ENCODE measurements at places on chromosomes 2 and 18.

GRCh38 chr2:134282629-134283400 is 28.9 kb downstream of the MGAT5 start:
- DNase-seq: peak; percentile 12

DNA sequence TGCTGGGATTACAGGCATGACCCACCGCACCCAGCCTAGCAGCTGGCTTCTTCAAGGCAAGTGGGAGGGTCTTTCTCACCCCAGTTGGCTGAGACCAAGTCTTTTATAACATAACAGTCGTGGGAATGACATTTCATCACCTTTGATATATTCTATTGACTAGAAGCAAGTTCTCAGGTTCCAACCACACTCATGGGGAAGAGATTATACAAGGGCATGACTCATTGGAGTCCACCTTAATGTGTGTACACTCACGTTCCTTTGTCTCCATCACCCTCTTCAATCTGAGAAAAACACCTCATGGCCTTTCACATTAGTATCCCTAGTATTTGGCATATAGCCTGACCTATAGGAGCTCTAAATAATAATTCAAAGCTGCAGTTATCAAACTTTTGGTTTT is 2.8 kb upstream of the BBS5 start:
- DNase-seq: no peak

DNA sequence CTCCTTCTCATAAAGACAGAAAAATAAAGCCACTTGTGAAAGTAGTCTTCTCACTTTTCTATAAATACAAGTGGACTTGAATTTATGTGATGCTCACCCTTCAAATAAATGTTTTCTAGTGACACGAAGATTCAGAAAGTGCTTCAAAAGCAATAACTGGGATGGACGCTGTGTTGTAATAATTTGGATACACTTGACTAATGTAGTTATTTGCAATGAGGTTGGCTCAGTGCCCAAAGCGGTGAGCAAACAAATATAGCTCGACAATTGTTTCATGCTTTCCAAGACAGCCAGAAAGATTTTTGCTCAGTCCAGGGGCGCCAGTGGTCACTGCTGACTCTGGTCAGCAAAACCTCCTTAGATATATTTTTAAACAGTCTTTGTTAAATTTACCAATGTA is 278.6 kb upstream of the KLHL14 start:
- no peak for DNase-seq

- peak; percentile 9 for DNase-seq
Observed at GRCh38 chr2:9984217-9984739, 32.8 kb downstream of the GRHL1 start.

GRCh38 chr2:46569061-46569560 is 89.7 kb downstream of the TMEM247 start:
- DNase-seq: no peak

DNA sequence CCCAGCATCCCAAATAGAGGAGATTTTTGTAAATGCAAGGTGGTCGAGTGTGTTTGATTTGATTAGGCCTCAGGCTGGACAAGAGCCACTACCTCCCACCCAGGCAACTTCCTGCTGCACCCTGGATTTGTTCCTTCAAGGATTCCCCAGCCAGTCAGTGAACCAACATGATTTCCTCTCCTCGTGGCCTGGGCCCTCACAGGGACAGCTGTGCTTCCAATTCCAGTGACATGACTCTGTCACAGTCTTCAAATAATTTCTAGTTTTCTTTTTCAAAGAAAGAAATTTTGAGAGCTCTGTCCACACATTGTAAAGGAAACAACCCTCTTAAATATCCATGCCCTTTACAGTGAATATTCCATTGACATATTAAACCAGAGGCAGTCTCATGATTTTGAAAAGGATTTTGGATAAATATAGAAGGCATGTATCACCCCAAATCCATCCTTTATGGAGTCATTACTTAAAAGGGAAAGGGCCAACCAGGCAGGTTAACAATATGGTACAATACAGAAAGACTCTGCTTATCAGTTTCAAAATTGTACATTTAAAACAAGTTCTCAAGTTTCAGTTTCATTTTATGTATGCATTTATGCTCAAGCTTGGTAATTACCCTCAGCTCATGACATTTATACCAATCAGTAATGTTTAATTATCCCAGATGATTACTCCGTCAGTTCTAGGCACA is 121.3 kb upstream of the FOSL2 start:
- no peak for DNase-seq

DNA sequence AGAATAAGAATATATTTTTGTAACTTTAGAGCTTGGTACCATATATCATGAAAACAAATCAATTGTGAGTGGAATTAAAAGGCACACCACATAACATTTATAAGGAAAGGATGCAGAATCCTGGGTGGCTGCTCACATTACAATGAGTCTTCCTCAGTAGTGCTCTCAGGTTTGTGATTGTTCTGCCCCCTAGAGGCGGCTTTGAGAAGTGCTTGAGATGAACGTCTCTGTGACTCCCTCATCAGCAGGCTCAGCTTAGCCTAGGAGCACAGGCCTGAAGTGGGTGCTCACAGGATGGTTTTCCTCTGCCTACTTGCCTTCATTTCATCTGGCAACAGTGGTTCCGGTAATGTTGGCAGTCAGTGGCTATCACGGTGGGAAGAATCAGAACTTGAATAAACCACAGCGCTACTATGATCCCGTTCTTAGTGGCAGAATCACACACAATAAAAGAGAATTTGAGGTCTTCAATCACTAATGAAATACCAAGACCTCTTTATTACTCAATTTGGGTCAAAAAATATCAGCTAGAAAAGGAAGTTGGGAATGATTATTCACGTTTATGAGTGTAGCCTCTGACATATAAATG is 38.1 kb upstream of the B4GALT6 start:
- peak; percentile 55 for DNase-seq

- DNase-seq: no peak
Observed at GRCh38 chr2:73063472-73063871, 8.0 kb downstream of the SFXN5 start.

DNA sequence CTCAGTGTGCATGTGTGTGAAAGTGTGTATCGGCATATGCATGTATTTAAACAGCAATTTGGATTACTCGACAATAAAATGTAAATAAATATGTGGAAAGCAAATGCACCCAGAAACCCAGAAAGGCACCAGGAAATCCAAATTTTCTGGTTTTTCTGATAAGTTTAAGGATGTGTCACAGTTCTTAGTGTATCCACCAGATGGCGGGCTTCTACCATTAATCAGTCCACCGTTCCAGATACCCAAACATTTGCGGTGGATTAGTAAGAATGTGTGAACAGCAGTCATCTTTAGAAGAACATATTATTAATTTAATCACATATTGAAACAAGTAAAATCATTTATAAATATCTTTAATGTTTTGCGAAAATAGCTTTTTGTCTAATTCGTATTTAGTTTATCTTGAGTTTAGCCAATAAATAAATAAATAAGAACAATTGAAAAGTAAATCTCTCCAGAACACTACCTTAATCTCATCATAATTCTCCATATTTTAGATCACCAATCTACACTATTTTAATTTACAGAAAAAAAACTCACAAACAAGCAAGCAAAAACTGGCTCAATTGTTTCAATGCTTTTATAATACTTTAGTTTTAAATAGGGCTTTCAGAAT is 298.9 kb downstream of the DSEL start:
- DNase-seq: peak; percentile 56

DNA sequence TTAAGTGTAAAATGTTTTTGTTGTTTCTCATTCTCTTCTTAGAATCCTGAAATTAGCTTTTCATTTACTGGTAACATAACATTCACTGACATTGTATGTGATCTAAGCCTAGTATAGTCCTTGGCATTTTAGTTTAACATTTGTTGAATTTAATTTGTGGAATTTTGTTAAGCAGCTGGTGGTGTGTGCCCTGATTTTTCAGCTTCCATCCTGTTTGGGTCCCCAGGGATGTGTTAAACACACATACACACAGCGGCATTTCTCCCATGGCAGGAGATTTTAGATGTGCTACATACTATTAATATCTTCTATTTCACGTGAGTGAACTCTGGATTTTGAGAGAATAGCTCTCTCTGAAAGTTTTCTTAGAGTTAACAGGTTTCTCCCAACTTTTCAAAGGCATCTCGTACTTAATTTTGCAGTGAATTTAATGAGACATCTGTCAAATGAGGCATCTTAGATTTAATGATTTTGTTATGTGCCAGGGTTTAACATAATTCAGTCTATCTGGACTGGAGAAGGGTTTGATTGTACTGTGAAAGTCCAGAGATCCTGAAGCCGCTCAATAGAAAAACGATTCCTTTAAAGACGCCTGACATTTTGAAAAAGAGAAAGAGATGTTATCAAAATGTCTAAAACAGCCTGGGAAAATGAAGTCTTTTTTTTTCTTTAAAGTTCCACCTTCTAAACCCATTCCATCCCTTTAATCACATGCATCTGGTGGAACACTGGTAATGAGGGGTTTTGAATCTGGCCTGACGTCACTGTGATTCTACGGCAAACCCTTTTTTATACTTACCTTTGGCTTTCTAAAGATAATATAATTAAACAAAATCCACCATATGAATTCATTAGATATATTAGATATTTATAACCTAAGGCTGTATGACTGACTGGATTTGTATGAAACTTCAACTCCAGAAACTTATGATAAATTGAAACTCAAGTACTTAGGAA is 6.8 kb downstream of the PHLPP1 start:
- DNase-seq: no peak

Data from CD8-positive, alpha-beta T cell (primary cell).